Right kidney (tissue), 9 donors: ENCODE measurements at places on chromosomes 5 and 9.
A peak's percentile ranks its signal among the peaks of the same experiment; 100 is the strongest.

DNA sequence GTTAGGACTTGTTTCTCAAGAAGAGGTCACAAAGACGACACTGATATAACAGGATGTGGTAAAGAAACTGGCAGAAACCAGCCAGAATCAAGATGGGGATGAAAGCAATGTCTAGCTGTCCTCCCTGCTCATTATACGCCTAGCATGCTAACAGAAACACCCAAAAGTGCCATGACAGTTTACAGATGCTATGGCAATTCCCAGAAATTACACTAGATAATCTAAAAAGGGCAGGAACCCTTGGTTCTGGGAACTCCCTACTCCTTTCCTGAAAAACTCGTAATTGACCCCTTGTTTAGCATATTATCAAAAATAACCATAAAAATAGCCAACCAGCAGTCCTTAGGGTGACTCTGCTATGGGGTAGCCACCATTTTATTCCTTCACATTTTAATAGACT, 10.9 kb upstream of the MRPS30 start:
- no peak for DNase-seq

GRCh38 chr9:105425816-105426433, 21.9 kb upstream of the FSD1L start:
- no peak for DNase-seq

DNA sequence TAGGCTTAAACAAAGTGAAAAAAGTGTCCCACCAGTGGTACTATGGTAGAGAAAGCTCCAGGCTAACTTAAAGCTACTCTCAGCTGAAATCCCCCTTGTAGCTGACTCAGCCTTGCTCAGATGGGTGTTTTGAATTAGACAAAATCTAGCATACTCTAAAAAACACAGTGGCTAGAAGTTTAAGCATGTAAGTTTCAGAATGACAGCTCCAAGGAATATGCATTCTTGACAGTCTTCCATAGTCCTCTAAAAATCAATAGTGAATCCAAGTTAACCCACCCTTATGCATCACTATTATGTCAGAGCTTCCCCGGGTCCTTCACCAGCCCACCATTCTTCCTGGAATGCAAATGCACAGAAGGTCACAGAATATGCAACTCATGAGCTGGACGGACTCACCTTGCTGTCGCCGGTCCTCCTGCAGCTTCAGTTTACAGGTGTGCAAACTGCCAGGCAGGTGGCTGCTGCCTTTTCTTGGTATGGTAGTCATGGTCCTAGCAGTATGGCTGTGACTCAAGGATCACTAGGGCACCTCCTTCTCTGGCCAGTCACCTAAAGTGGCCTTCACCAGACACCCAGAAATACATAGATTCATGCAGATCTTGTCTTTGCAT, 668 bp downstream of the RANBP3L start:
- no peak for DNase-seq

DNA sequence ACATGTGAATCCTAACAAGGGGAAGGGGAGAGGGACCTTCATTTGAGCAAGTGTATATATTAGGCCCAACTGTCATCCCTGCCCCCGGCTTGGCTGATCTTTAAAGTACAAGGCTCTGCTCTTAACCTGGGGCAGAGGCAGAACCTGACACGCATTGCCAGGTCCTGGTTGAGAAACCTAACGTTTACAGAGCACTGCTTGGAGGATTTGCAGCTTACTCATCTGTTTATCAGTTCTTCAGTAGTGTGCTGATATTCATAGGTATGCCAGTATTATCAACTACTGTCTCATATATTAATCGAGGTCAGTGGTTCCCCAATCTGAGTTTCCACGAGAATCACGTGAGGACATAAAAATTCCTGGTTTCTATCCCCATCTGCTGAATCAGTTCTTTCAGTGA, 50.4 kb downstream of the ACO1 start:
- no peak for DNase-seq

GRCh38 chr9:99124534-99125255, 19.8 kb downstream of the TGFBR1 start:
- DNase-seq = no peak

- DNase-seq = no peak
Observed at GRCh38 chr9:37909326-37909725, 5.4 kb upstream of the SLC25A51 start.

DNA sequence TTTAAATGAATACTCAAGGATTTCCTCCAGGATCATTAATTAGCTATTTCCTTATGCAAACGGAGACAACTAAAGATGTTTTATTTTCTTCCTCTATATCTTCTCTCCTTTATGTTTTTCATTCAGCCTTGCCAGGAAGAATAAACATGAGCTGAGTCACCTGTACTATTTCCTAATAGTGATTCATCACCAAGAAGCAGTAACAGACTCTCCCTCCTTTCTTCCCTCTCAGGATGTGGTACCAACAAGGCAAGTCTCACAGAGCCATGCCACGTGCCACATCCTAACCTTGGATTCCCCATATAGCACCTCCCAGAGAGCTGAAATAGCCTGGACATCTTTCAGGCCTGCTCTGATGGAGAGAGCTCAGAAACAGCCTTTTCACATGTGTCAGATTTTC, 758.6 kb upstream of the DMAC1 start:
- DNase-seq = no peak

DNA sequence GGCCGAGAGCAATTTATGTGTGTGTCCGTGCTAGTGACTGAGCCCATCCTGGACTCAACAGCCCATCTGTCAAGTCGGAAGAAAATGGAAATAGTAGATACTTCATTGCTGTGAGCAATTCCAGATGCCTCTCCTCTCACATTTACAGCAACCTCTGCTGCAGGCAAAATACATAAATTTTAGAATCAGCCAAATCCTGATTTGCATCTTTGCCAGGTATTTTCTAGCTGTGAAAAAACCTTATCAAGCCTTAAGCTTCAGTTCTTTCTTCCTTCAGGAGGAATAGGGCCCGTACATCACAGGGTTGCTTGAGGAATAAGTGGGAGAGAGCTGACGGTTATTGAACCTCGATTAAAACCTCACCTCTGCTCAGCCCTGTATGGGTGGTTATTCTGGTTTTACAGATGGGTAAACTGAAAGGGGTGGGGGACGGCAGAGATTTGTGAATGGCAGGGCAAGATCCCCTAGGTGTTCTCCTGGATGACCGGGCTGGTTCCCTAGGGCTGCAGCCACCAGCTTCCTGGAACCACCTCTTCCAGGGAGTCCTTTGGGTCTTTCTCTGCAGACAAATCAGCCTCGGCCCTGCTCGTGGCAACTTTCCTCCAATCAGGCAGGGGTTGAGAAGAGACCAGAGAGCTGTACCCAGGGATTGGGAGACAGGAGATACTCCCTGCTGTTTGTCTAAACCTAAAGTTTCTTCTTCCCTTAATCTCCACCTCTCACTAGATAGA, 5.3 kb upstream of the MSX2 start:
- no peak for DNase-seq

- no peak for DNase-seq
Observed at GRCh38 chr9:102355982-102356381, 617.5 kb upstream of the GRIN3A start.

GRCh38 chr5:66904189-66904588, 292.4 kb downstream of the CD180 start:
- no peak for DNase-seq

- no peak for DNase-seq
Observed at GRCh38 chr9:134620751-134621557, 20.6 kb upstream of the COL5A1 start.

GRCh38 chr5:128062172-128062746, 21.3 kb upstream of the SLC12A2 start:
- DNase-seq = no peak

DNA sequence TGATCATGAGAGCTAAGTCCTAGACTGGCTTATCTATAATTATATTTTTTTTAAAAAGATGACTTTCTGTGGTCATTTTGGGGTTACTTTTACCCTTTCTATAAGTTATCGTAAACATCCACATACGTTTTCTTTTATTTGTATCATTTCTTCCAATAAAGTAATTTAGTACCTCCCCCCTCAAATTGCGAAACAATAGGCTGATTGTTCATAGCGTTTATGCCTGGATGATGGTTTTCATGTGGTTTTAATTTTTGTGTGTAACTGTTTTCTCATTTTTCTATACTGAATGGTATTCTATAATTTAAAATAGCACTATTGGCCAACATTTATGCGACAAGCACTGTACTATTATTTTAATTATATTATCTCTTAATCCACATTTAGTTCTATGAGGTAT, 44.5 kb downstream of the SMC5 start:
- DNase-seq = no peak

- no peak for DNase-seq
Observed at GRCh38 chr5:114358329-114358728, 3.5 kb upstream of the KCNN2 start.

DNA sequence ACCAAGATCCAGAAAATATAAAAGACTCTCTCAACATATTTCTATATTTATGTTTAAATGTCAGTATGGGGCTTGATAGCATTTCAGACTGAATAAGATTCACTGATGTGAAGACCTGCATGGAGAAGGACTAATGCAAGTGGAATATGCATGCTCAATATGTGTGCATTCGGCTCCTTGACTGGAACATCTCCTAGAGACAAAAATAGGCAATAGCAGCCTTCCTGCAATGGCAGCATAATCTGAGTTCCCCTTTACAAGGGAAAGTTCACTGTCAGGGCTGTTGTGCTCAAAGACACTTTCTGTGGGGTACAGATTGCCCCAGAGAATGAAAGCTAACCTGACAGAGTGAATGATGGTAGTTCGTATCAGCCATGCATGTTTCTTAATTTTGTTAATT, 42.4 kb downstream of the STARD4 start:
- DNase-seq = no peak

- DNase-seq = no peak
Observed at GRCh38 chr5:90096415-90097081, 313.0 kb downstream of the CETN3 start.

GRCh38 chr9:134706522-134706921, 64.9 kb downstream of the COL5A1 start:
- no peak for DNase-seq

DNA sequence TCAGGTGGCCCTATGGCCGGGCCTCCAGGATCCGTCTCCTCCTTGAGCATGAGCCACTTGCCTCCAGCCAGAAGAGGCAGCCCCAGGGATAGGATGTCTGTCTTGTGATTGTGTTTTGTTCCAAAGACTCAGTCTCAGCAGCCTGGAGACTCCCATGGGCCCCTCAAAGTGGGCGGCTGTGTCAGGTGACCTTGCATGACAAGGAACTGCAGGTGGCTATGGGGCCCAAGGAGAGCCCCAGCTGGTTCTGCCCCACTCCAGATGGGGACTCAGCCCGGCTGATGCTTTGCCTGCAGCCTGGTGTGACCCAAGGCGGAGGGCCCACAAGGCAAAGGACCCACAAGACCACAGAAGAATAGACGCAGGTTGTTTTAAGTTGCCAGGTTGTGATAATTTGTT, 284.3 kb upstream of the IRX4 start:
- DNase-seq = no peak

DNA sequence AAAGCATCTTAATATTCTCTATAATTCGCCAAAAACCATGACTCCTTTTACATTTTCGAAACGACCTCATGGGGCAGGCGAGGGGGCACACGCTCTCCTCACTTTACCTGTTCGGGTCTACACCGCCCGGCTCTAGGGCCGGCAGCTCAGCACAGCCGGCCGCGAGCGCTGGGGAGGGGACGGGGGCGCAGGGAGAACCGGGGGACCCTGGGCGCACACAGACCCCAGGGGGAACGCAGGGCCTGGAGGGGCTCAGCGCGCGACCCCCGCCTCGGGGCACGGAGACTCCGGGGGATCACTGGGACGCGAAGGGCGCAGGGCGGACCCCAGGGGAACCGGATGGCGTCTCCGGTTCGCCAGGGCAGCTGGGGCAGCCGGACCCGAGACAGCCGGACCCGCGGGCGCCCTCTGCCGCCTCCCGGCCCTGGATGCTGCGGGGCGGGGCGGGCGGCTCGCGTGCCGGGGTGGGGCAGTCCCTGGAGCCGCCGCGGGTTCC, at the start of gene AHRR:
TSS of gene AHRR (plus strand) at position 485 of the 496 bp plus-strand sequence. CDS start 22,189 bp downstream, outside the sequence.
- DNase-seq = peak; percentile 63
